ENCODE measurements at places on chromosomes 3 and 15.

GRCh38 chr3:20236603-20237002, 50.6 kb upstream of the SGO1 start:
- DNase-seq = no peak

DNA sequence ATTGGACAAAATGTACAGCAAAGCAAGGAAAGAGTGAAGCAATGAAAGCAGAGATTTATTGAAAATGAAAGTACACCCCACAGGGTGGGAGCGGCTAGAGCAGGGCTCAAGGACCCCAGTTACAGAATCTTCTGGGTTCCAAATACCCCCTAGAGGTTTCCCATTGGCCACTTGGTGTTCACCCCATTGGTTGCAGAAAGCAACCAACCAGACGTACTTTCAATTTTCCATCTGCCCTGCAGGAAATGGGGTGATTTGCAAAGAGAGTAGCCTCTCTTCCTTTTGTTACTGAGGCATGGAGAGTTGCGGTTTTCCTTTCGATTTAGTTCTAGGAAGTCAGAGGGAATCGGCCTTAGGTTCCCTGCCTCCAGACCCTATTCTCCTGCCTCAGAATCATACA, 2.4 kb downstream of the PML start:
- no peak for DNase-seq

DNA sequence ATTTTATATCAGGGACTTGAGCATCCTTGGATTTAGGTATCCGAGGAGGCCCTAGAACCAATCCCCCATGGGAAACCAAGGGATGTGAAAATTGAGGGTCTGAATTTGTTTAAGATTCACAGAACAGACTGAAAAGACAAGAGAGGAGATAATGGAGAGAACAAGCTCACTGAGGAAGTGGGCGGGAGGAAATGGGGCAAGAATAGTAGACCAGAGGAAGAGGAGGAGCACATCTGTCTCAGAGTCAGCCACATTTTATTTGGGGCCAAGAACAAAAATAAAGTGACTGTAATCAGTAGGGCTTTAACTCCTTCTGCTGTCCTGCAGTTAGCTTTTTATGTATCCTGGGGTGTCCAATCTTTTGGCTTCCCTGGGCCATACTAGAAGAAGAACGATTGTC, 63.8 kb downstream of the BLM start:
- no peak for DNase-seq

DNA sequence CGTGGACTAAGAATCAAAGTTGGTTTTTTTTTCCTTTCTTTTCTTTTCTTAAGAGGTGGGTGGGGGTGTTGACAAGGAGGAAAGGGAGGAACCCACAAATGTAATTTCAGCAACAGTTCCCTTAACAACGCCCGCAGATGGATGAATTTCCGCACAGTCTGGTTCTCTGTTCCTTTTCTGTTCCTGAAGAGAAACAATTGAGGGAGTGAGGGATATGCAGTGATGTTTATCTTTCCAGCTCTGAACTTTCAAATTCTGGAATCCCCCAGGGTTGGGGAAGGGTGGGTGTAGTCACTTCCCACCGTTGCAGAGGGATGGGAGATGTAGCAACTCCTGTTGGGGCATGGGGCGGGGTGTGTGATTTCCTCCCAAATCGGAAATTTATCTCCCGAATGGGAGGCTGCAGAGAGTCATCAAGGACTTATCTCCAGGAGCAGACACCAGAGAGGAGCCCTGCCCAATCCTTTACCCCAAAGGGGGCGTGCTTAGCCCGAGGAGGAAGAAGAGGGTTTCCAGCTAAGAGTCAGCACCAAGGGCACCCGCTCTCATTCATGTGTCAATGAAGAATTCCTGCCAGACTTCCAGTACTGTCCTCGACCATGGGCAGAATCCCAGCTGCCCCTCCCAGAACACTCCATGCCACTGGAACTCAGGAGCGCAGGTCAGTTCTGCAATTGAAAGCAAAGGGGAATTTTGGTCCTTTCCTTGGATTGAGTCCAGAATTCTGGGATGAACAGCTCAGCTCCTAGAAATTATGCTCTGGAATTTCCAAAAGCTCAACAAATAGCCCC, 35.0 kb upstream of the CFAP161 start:
- no peak for DNase-seq

- no peak for DNase-seq
Measured at GRCh38 chr3:114194750-114195149, 15.9 kb upstream of the DRD3 start.

- no peak for DNase-seq
Measured at GRCh38 chr3:140152851-140153639, 218.1 kb downstream of the CLSTN2 start.

DNA sequence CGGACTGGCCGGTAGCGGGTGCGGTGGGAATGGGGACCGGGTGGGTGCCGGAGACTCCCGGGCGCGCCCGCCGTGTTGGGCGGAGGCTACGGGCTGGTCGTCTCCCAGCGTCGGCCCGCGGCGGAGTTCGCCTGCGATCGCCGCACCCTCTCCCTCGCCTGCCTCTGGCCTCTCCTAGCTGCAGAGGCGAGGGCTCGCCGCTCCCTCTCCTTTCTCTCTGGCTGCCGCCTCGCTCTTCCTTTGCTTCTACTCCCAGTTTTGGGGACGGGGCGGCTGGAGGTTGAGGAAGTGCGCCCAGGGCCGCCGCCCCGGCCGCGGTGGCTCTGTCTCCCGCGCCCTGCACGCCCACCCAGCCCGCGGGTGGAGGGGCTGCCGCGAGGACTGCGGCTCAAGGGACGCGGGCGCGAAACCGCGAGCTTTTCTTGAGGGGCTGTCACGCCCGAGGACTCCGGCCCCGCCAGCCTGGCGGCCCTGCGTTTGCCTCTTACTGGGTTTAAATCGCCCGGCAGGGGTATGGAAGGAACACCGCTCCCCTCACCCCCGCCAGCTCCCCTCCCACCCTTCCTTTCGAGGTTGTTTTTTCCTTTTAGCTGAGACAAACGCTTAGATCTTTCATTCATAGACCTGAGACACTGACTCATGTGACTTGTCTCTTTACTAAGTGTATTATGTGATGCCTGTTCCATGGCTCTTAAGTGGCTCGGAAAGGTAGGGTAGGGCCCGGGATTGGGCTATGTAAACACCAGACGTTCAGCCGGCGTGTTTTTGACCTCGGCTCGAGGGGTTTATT, 654 bp downstream of the PIK3CA start:
- peak; percentile 34 for DNase-seq

DNA sequence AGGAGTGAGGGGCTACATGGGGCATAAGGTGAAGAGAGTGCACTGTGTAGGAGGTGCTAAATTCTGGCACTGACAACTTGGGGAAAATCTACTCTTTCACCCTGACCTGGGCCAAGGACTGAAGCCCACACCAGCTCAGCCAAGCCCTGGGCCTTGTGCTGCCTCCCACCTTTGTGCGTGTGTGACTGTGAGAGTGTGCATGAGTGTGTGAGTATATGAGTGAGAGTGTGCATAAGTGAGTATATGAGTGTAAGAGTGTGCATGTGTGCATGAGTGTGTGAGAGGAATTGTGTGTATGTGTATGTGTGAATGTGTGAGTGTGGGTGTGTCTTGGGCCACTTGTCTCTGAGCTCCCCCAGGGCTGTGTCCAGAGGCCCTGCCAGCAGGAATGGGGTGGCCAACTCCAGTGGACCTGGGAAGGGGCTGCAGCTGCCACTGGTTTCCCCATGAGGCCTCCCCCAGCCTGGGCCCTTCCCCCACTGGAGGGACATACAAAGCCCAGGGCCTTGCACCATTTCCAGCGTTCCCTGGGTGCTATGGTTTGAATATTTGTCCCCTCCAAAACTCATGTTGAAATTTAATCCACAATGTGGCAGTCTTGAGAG, 15.2 kb downstream of the C3orf22 start:
- DNase-seq = no peak

DNA sequence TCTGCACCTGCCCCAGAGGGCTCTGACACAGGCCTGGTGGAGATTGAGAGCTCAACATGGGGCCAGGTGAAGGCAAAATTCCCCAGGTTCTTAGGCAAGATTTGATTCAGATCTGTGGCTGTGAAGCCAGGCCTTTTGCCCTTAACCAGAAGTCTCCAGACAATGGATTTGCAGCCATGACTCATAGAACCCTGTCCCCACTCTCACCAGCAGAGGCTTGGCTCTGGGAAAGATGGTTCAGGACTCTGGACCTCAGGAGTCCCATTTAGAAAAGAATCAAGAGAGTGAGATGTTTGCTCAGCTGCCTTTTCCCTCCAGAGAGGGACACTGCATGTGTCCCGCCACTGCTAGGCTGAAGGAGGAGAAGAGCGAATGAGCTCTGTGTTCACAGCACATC, 361.4 kb upstream of the ICE2 start:
- DNase-seq = no peak

DNA sequence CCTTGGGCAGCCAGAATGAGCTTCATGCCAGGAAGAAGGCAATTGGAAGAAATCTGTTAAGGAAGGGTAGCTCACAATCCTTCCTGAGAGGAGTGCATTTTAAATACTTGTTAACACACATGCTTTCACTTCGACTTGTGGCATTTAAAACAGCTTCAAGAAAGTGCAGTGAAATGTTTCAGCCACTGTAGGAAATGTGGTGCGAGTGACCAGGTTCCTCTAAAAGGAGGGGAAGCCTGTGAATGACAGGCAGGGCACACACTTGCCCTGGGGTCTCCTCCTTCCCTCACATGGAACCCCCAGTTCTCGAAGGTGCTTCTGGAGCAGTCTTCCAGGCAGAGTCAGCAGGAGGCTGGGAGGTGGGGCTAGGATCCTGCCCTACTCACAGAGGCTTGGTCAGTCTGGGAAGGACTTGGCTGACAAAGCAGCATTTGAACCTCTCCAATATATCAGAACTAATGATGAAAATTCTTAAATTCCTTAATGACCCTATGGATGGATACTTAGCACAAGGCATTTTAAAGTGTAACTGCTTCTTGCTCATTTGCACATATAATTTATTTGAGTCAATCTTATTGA, 358.6 kb downstream of the CHST2 start:
- DNase-seq = no peak

DNA sequence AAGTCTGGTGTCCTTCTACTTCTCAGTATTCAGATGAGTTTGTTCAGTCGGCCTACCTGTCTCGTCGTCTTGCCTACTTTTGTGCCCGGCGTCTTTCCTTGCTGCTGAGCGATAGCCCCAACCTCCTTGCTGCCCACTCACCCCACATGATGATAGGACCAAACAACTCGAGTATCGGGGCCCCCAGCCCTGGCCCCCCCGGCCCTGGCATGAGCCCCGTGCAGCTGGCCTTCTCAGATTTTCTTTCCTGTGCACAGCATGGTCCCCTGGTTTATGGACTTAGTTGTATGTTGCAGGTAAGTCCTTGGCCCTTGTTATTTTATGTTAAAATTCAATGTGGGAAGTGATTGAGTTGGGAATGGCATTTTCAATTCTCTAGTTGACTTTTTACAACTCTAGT, 43.2 kb downstream of the GPR171 start:
- DNase-seq = no peak

GRCh38 chr15:29924750-29925149, 102.5 kb upstream of the TJP1 start:
- no peak for DNase-seq

DNA sequence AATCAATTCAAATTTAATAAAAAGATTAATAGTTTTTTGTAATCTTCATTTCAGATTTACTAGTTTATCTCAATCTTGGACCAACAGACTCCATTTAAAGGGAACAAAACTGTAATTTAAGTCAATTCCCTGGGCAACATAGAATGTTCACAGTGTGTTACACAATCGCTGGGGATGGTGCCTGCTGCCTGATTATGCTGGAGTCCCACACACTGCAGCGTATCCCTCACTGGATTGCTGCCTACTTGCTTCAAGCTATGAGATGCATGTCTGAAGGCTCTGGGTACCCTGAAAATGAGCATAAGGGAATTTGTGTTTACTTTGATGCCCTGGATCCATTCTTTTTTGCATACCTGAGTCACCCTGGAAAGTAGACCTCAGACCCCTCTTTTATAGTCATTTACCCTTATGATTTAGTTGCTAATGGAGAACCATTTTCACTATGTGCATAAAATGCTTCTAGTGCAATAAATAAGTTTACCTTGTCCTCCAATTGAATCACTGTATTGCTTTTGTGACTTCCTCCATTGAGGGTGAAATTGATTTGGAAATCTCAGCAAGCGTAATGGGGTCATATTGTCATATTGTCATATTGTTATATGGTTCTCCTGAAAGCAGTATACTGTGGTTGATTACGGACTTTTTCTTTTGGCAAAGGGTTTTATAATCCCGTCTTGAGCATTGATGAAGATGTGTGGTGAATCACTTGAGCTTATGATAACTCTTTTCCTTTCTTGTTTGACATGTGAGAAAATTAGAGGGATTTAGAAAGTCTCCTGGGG, 35.9 kb downstream of the ITPR1 start:
- no peak for DNase-seq

DNA sequence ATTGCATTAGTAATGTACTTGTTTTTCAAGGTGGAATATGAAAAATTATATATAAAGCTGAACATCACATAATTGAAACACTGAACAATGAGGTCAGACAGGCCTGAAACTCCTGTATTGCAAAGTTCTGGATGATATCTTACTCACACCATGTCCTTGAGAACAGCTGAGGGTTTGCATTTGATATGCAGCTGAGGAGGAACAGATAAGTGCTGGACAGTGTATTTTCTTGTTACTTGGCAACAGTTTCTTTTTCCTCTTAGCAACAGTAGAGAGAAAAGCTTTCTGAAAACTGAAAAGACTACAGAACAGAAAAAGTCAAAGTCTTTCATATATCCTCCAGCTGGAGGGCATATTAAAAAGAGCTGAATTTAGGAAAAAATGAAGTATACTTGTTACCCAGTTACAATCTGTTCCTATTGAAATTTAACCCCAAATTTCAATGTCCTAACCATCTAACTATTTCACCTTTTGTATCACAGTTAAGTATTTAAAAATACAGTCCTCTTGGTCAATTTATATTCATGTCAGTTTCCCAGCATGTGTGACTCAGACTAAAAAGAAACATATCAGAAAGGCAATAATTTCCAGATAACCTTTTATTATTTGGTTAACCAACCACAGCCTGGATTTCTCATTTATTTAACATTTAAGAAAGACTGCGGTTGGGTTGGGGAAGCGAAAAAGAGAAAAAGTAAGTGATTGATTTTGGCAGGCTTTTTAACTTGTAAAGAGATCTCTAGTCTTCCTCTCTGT, 733.0 kb upstream of the DPPA4 start:
- DNase-seq = no peak

- DNase-seq = no peak
Measured at GRCh38 chr15:49645941-49646340, 25.1 kb downstream of the DTWD1 start.

- no peak for DNase-seq
Measured at GRCh38 chr3:149442851-149443544, 31.5 kb upstream of the TM4SF4 start.

DNA sequence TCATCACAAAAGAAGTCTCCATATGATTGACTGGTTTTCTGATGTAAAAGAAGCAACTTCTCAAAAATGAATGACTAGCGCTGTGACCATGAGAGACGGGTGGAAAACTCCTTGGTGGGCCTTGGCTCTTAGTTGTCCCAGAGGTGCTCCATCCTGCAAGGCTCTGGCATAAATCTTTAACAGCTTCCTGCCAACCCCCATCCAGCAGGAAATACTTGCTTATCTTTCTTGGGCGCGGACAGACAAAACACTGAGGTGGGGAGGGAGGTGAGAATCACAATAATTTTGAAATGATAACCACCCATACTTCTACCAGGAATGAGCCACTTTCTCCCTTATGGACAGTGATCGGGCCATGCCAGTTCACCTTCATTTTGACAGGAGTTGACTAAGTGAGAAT, 128.6 kb downstream of the STT3B start:
- DNase-seq = no peak

Measured in cerebellum (tissue), 4 donors.